ENCODE measurements at places on chromosomes 12 and 14.

DNA sequence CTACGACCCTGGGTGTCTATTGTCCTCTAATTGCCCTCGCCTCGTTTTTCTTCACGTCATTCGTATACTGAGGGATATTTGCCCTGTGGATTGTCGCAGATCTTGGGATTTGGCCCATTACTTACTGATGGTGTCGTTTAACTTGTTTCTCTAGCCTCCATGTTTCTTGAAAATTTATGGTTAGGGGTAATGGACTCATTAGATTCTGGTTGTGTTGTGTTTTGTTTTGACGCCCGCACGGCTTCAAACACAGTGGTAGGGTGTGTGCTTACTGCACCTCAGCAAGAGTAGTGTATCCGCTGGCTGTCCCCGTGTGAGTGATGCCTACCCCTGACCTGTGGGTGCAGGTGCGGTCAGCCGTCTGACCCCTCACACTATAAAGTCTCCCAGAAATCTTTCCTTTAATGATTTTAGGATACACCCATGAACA lies 874 bp upstream of the RNU6-8 start:
- DNase-seq = no peak

- DNase-seq = peak; percentile 90
These were observed 32.5 kb downstream of the MMP17 start for GRCh38 chr12:131860472-131861260.

- no peak for DNase-seq
These were observed 33.7 kb downstream of the PRKD1 start for GRCh38 chr14:29893989-29894388.

DNA sequence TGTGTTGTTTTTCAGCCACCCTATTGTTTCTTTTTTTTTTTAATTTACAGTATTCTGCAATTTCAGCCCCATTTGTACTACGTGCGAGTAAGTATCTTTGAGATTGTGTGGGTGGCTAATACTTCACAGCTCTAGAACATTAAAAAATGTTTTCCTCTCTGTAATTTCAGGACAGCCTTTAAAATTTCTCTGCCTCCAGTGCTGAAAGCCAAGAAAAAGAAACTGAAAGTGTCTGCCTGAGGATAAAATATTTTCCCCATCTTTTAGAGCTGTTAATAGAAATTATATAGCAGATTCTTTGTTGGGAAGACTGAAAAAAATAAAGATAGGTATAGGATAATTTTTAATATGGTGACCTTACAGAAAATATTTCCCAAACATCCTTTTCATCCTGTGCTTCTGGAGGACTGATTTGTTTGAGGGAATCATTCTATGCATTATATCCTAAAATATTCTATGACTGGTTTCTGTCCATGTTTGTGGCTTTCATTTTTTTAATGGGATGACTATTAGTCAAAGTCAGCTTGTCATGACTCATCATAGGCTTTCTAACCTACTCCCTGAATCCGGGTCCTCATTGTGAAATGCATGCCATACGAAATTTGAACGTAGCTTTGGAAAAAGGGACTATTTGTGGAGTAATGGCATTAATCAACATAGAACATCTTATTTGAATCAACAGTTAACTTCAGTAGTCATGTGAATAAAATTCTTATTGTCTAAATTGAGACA lies 10.8 kb upstream of the TCTN2 start:
- peak; percentile 16 for DNase-seq

- peak; percentile 18 for DNase-seq
These were observed 715 bp upstream of the RAP1B start for GRCh38 chr12:68609998-68610369.

- DNase-seq = no peak
These were observed 1.6 kb upstream of the DGKA start for GRCh38 chr12:55929306-55929791.

- DNase-seq = no peak
These were observed 67.4 kb downstream of the PHLDA1 start for GRCh38 chr12:75964150-75964549.

DNA sequence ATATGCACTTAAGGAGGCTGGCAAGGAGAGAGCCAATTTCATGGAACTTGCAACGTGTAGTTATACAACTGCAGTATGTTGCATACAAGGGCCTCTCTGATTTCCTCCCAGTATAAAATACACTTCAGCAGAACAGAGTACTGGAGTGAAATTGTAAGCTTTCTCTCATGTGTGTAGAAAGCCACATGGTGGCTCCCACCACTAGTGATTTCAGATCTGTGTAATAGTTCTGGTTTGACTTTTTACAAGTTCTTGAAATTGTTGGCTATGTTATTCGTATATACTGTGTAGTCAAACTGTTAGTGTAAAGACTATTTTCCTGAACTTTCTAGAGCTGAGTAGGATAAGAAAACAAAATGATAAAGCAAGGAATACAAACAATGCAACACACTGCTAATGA lies 16.4 kb upstream of the LMO3 start:
- DNase-seq = no peak

- DNase-seq = no peak
These were observed 147.0 kb downstream of the PTPRO start for GRCh38 chr12:15469356-15469755.

GRCh38 chr12:6201213-6201608 lies 1.0 kb downstream of the CD9 start:
- DNase-seq = no peak

- DNase-seq = peak; percentile 10
These were observed 193.6 kb upstream of the RASSF8 start for GRCh38 chr12:25764892-25765291.

DNA sequence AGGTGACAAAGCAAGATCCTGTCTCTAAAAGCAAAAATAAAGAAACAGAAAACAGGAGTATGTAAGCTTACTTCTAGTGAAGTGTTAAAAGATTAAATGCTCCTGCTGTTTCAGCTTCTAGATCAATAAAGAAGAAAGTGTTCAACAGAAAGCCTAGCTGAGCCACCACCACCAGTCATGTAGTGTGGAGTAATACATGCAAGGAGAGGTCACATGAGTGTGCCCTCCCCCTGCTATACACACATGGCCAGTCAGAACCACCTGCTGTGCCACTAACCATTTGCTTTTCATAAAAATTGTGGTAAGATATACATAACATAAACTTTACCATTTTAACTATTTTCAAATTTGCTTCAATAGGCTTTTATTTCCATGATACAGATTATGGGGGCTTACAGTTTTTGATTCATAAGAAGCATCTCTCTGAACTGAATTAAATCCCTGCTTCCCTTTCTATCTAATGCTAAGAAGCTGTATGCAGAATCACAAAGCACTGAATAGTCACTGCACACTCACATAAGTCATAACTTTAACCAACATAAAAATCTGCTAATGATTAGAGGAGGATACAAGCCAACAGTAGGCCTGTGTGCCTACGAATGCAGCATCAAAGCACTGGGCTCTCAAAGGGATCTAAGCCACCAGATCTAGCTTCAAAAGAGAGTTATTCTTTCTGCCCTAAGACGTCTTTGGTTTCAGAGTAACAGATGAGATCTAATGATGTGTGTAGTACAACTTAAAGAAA lies 515.5 kb downstream of the C12orf50 start:
- DNase-seq = no peak

DNA sequence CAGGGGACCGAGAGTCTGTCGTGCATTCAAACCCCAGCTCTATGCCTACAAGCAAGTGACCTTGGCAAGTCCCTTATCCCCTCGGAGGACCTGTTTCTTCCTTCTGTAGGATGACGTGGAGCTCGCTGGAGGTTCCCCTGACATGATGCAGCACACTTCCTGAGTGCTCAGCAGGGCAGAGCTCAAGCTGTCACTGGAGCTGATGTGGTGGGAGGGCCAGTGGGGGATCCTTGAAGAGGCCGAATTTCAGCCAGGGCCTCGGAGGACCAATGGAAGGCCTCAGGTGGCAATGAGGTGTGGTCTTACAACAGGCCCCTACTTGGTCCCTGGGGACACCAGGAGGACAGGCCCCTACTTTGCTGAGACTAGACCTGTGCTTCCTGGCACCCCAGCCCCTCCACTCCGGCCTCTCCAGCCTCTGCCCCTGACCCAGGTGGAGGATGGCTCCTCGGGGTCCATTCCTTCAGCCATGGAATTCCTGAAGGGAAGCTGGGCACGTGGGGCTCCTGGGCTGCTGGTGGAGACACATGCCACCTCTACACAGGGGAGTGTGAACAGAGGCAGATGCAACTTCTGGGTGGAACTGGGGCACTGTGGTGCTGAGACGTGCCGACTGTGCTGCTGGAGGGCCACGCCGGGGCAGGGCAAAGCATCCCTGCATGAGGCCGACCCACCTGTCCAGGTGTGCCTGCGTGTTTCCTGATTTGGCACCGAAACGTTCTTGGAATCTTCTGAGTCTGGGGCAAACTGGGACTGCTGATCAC lies 18.7 kb upstream of the KIF26A start:
- no peak for DNase-seq

DNA sequence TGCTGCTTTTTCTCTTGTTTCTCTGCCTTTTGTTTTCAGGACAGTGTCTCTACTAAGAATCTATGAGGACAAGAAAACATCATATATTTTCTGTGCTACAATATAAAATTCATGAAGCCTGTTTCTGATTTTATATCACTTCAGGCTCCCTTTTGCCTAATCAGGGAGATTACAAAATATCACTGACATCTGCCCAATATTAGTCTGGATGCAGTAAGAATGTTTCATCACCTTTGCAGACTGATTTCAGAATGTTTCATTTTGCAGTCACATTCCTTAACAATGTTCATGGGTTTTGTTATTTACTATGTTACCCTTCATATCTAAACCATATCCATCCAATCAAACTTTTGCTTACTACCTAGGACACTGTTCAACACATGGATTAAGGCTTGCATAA lies 491 bp upstream of the CLEC6A start:
- DNase-seq = no peak

DNA sequence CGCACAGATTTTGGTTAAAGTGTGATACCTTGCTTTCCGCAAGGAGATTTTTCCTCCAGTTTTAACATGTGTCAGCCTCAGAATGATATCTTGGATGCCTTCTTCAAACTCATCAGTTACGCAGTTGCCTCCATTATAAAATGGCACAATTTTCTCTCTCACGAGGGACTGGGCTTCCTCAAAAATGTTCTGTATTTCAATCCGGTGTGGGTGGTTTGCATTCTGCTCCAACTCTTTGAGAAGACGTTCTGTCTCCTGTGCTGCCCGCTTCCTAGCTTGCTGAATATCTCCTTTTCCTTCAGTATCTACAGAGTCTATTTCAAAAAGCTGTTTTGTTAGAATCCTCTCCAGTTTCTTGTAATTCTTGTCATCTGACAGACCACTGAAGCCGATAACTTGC lies 1.8 kb downstream of the BAG5 start:
- DNase-seq = no peak

GRCh38 chr14:95043732-95044462 lies 113.4 kb downstream of the DICER1 start:
- no peak for DNase-seq

DNA sequence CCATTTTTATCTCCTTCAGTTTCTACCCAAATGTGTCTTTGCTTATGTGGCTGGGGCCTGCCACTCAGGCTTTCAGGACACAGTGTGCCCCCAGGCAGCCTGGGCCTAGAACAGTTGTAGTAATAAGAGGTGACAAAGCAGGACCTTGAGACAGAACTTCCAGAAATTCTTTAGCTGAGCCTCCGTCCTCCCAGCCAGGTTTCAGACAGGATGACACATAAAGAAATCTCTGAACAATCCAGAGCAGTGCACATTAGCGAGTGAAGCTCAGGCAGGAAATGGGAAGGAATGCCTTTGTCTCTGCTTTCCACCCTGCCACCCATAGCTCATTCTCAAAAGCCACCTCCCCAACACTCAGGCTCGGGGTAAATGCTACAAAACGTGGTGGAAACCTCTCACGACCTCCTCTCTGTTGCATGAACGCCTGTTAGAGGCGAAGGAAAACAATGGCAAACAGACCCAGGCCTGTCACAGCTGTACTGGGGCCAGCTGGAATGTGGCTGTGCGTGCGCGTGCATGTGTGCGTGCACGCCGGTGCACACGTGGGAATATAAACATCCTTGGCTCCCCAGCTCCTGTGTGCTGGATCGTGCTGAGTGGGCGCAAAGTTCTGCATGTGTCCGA lies 286.7 kb downstream of the ZFP36L1 start:
- DNase-seq = no peak

- DNase-seq = peak; percentile 66
These were observed 196.2 kb downstream of the CACNA1C start for GRCh38 chr12:2248901-2249381.

DNA sequence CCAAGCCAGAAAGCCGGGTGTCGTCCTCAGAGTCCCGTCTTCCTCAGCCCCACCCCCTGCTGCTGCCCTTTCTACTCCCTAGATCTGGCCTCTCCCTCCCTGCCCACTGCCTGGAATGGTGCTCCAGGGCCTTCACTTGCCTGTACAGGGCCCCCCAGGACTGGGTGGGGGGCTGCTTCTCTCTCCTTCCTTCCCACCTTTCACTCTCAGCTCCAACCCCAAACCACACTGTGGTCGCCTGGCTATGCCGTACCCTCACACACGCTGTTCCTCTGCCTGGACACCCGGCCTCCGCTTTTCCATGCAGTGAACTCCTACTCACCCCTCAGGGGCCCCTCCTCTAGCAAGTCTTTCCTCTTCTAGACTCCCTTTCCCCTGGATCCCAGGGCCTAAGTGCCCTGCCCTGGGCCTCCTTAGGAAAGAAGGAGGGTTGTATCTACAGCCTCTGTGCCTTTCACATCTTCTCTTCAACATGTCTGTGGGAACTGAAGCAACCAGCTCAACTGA lies 25.5 kb upstream of the DIO3 start:
- DNase-seq = no peak

DNA sequence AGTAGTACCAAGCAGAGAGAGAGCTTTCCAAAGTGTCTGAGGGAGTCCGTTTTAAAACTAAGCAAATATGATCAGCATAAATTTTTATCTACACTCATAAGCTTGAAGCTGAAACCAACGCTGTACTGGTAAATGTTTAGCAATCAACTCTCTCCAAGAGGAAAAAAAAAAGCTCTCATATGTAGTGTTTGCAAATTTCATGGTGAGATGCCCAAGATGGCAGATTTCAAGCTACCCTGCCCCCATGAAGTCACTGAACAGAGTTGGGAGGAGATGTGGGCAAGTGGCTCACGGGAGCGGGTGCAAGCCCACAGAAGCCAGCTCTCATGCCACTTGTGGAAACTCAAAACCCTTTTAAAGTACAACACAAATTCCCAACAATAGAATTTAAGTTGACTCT lies 475.8 kb downstream of the BCAT1 start:
- DNase-seq = no peak

Measured in H4 (cell line).